ENCODE measurements at places on chromosomes 16 and 17. TPM values are rescaled to one million over a fixed set of nuclear protein-coding genes. Genes with fewer than 3 reads are reported as not detected.

- H3K27ac ChIP-seq = no peak overlapping the region
- H3K4me3 ChIP-seq = no peak overlapping the region
These were observed 20.9 kb downstream of the TMEM11 start for GRCh38 chr17:21193031-21193430.

GRCh38 chr16:11583889-11584565 lies 2.7 kb downstream of the LITAF start:
- H3K27me3 ChIP-seq = peaks cover 6% of the 10 kb centered on the region
- H3K4me1 ChIP-seq = peaks cover 65% of the 10 kb centered on the region
- peak overlapping the region; percentile 82 for H3K27ac ChIP-seq
- DNase-seq = peak; percentile 49

DNA sequence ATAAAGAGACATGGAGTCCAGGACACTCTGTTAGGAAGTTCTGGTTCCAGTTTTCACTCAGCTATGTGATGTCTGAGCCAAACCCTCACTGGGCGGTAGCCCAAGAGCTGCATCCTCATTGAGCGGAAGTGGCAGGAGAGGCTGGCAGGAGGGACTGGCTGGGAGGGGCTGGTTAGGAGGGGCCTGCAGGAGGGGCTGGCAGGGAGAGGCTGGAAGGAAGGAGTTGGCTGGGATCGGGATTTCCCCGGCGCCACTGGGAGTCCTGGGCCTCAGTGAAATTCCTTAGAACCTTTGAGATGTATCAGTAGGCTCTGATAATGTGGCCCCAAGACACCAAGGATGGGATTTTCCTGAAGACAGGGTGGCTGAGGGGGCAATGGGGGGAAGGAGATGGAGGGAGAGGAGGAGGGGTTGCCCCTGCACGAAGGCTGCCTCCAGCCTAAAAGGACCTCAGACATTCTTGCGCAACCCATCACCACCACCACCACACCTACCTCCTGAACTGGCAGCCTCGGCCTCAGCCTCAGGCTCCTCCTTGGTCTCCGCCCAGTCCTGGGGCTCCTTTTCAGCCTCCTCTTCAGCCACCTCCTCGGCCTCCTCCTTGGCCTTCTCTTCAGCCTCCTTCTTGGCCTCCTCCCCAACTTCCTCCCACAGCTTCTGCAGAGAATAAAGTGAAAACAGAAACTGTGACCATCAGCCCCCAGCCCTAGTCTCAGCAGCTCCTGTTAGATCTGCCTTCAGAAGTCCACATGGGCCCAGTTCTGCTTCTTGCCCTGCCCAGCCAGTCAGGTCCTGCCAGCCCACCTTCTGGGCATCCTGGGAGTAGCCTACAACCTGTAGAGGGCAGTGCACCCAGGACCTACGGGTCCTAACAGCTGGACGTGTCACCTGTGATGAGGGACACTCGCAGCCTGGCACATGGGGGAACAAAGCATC lies 31.7 kb downstream of the CNGB1 start:
- no peaks in the 10 kb centered on the region for H3K4me1 ChIP-seq
- DNase-seq = no peak
- no peak overlapping the region for H3K27ac ChIP-seq
- H3K36me3 ChIP-seq = no peaks in the 10 kb centered on the region
- no peak overlapping the region for H3K4me3 ChIP-seq

- H3K27me3 ChIP-seq = peaks cover 5% of the 10 kb centered on the region
- H3K27ac ChIP-seq = peak overlapping the region; percentile 94
- peak overlapping the region; percentile 97 for H3K4me3 ChIP-seq
- DNase-seq = peak; percentile 90
- peaks cover 7% of the 10 kb centered on the region for H3K4me1 ChIP-seq
- H3K36me3 ChIP-seq = peaks cover 8% of the 10 kb centered on the region
These were observed 137.2 kb upstream of the RPH3AL start for GRCh38 chr17:489758-490329.

- H3K27me3 ChIP-seq = no peaks in the 10 kb centered on the region
- H3K27ac ChIP-seq = no peak overlapping the region
- H3K36me3 ChIP-seq = peaks cover 15% of the 10 kb centered on the region
- no peak overlapping the region for H3K4me3 ChIP-seq
- H3K4me1 ChIP-seq = peaks cover 17% of the 10 kb centered on the region
These were observed 77.5 kb downstream of the KANSL1 start for GRCh38 chr17:46115699-46116098.

GRCh38 chr16:57867000-57867561 lies 64.8 kb upstream of the KIFC3 start:
- H3K36me3 ChIP-seq = no peaks in the 10 kb centered on the region
- H3K27me3 ChIP-seq = peaks cover 13% of the 10 kb centered on the region
- H3K27ac ChIP-seq = no peak overlapping the region
- DNase-seq = no peak
- H3K4me1 ChIP-seq = peaks cover 2% of the 10 kb centered on the region

Gene EFCAB13
- total RNA-seq = 4.6 TPM

Gene OR1A1
- not detected for total RNA-seq

Gene OR4D1
- 0.50 TPM for total RNA-seq
